ENCODE measurements at places on chromosomes 4 and X.

- DNase-seq: no peak
Measured at GRCh38 chrX:5113128-5113527, 1115.5 kb downstream of the NLGN4X start.

DNA sequence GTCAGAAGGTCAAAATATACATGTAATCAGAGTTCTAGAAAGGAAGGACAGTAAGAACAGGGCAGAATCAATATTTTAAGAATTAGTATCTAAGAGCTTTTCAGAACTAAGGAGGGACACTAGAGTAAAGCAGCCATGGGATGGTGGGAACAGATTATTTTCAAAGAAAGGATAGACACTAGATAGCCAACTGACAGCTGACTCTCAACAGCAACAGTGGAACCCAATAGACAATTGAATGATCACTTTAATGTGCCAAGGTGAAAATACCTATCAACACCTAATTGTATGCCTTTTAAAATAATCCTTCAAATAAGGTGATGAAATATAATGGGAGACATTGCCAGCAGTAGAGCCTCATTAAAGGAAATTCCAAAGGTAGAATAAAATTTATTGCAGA is 26.5 kb upstream of the CCDC160 start:
- DNase-seq: no peak

DNA sequence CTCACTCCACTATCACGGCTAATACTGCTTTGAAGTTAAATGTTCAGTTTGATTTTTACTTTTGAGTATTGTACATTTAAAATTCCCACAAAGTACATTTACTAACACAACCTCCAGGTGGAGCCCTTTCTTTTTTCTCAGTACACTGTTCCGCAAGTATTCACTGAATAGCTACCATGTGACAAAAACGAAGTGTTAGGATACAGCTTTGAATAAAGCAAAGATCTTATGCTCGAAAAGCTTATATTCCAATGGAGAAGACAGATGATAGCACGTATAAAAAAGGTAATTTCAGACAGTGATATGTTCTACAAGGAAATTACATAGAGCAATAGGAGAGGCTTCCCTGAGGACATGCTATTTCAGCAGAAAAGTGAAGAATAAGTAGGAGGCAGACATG is 60.7 kb upstream of the ABCG2 start:
- DNase-seq: peak; percentile 57

DNA sequence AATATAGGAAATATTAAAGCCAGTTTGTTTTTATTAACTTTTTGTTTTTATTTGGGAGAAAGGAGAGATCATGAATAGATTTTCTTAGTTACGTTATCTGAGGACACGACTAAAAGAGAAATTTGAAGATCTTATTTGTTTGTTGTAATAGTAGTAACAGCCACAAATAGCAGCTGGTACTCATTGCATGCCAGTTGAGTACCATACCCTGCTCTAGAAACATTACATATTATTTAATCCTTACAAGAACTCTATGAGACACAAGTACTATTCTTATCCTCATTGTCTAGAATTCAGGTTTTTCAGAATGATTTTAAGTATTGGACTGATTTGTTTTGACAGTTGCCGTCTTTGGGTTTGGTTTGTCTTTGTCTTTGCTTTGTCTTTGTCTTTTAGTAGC is 31.8 kb downstream of the USP53 start:
- DNase-seq: no peak

GRCh38 chr4:7767526-7767925 is 172.1 kb downstream of the AFAP1 start:
- no peak for DNase-seq
